ENCODE measurements at places on chromosomes 5 and 9. TPM values are rescaled to one million over a fixed set of nuclear protein-coding genes. Genes with fewer than 3 reads are reported as not detected.

- H3K4me3 ChIP-seq, result no peak overlapping the region
- no peaks in the 10 kb centered on the region for H3K4me1 ChIP-seq
- no peak overlapping the region for H3K27ac ChIP-seq
- H3K36me3 ChIP-seq, result no peaks in the 10 kb centered on the region
Observed at GRCh38 chr5:82058710-82059109, 86.9 kb downstream of the ATG10 start.

- H3K36me3 ChIP-seq, result no peaks in the 10 kb centered on the region
- H3K4me1 ChIP-seq, result no peaks in the 10 kb centered on the region
- no peak overlapping the region for H3K4me3 ChIP-seq
- no peak for DNase-seq
Observed at GRCh38 chr9:127652733-127653132, 40.7 kb downstream of the STXBP1 start.

- no peak overlapping the region for H3K4me3 ChIP-seq
- no peaks in the 10 kb centered on the region for H3K36me3 ChIP-seq
- no peaks in the 10 kb centered on the region for H3K27me3 ChIP-seq
- H3K27ac ChIP-seq, result no peak overlapping the region
- peaks cover 12% of the 10 kb centered on the region for H3K4me1 ChIP-seq
- no peak for DNase-seq
Observed at GRCh38 chr5:132674671-132675506, 1.1 kb downstream of the IL4 start.

Gene HK3
- 56.1 TPM for total RNA-seq

- no peak overlapping the region for H3K27ac ChIP-seq
- DNase-seq, result no peak
- no peaks in the 10 kb centered on the region for H3K27me3 ChIP-seq
- no peaks in the 10 kb centered on the region for H3K36me3 ChIP-seq
Observed at GRCh38 chr9:118635416-118635815, 733.8 kb downstream of the BRINP1 start.

Gene IL3
- not detected for total RNA-seq

Gene SLC46A2
- total RNA-seq, result 0.64 TPM

DNA sequence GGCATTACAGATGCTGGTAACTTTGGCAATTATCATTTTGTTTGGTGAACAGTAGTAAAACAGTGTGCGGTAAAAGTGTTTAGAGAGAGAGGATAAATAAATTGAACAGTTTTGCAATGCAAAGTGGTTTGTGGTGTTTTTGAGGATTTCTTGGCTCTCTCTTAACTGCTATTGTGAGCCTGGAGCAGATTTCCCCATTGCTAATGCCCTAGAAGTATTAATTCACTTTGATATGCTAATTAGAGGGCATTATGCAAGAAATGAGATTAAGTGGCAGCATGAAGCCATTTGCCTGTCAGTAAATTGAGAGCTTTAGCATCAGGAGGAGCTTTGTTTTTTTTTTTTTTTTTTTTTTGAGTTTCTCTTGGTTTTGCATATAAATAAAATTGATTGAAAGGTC is 8.2 kb downstream of the PBX3 start:
- DNase-seq, result no peak
- no peak overlapping the region for H3K27ac ChIP-seq
- H3K36me3 ChIP-seq, result peaks cover 7% of the 10 kb centered on the region
- H3K4me3 ChIP-seq, result no peak overlapping the region
- peaks cover 10% of the 10 kb centered on the region for H3K4me1 ChIP-seq

- no peak overlapping the region for H3K4me3 ChIP-seq
- DNase-seq, result no peak
- H3K36me3 ChIP-seq, result peaks cover 51% of the 10 kb centered on the region
- no peaks in the 10 kb centered on the region for H3K27me3 ChIP-seq
- H3K27ac ChIP-seq, result no peak overlapping the region
Observed at GRCh38 chr9:33109850-33110595, 33.5 kb upstream of the SMU1 start.

- no peak overlapping the region for H3K27ac ChIP-seq
- DNase-seq, result no peak
- H3K36me3 ChIP-seq, result no peaks in the 10 kb centered on the region
- no peak overlapping the region for H3K4me3 ChIP-seq
- no peaks in the 10 kb centered on the region for H3K27me3 ChIP-seq
- H3K4me1 ChIP-seq, result no peaks in the 10 kb centered on the region
Observed at GRCh38 chr5:141001844-141002604, 35.7 kb downstream of the PCDHAC2 start.

GRCh38 chr9:38359297-38359653 is 33.2 kb upstream of the ALDH1B1 start:
- H3K4me3 ChIP-seq, result no peak overlapping the region
- no peaks in the 10 kb centered on the region for H3K27me3 ChIP-seq
- DNase-seq, result no peak
- H3K27ac ChIP-seq, result no peak overlapping the region
- H3K36me3 ChIP-seq, result no peaks in the 10 kb centered on the region

DNA sequence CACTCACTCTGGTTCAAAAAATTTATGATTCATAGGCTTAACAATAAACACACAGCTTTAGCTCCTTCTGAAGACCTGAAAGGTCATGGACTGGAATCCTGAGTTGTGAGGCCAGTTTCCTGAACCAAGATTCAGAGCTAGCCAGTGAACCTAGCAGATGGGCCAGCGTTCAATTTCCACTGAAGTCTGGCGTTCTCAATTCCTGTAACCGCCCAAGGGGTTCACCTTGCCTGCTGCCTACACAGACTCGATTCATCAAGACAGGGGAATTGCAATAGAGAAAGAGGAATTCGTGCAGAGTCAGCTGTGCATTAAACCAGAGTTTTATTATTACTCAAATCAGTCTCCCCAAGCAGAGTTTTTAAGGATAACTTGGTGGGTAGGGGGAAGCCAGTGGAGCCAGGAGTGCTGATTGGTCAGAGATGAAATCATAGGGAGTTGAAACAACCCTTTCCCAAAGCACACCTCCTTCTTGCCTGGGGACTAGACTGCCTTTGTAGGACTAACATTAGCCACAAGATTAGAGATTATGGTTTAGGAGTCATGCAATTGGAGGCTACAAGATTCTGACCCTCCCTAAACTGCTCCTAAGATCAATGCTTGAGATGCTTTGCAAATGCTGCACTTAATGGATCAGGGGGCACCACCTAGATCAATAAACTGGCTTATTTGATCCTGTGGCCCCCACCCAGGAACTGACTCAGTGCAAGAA is 117.5 kb upstream of the SHB start:
- no peak overlapping the region for H3K4me3 ChIP-seq
- no peaks in the 10 kb centered on the region for H3K27me3 ChIP-seq
- H3K27ac ChIP-seq, result no peak overlapping the region
- no peaks in the 10 kb centered on the region for H3K36me3 ChIP-seq
- no peak for DNase-seq
- H3K4me1 ChIP-seq, result no peaks in the 10 kb centered on the region

DNA sequence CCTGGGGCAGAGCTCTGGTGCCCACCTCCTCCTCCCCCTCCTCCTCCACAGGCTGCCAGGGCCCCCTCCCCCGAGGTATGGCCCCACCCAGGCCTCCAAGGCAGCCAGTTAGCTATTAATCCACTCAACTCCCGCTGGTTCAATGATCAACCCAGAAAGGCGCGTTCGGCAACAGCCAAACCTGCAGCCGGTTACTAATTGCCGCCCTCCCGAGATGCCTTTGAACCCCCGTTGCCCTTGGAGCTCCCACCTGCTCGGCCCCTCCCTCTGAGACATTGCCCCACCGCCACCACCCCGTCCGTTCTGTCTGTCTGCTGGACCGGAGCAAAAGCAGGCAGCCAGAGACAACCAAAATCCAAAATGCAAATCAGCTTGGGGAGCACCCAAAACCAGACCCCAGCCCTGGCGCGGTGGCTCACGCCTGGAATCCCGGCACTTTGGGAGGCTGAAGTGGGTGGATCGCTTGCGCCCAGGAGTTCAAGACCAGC is 25.8 kb downstream of the NOTCH1 start:
- peaks cover 18% of the 10 kb centered on the region for H3K4me1 ChIP-seq
- peaks cover 74% of the 10 kb centered on the region for H3K36me3 ChIP-seq
- no peak for DNase-seq
- H3K27me3 ChIP-seq, result no peaks in the 10 kb centered on the region
- H3K27ac ChIP-seq, result no peak overlapping the region

GRCh38 chr9:97938081-97938644 is at the start of gene HEMGN:
HEMGN (minus strand) TSS chr9:97938172; CDS start chr9:97938136, 36 bp downstream.
- H3K4me3 ChIP-seq, result no peak within 1 kb of the TSS
- peak within 1 kb of the TSS; percentile 62 for H3K27ac ChIP-seq
- H3K27me3 ChIP-seq, result no peaks in the 10 kb centered on the region

GRCh38 chr5:156043351-156043750 is 283.6 kb upstream of the SGCD start:
- DNase-seq, result no peak
- H3K4me3 ChIP-seq, result no peak overlapping the region
- H3K27me3 ChIP-seq, result no peaks in the 10 kb centered on the region
- no peaks in the 10 kb centered on the region for H3K4me1 ChIP-seq
- no peaks in the 10 kb centered on the region for H3K36me3 ChIP-seq
- no peak overlapping the region for H3K27ac ChIP-seq

Gene TMEM174
- not detected for total RNA-seq

DNA sequence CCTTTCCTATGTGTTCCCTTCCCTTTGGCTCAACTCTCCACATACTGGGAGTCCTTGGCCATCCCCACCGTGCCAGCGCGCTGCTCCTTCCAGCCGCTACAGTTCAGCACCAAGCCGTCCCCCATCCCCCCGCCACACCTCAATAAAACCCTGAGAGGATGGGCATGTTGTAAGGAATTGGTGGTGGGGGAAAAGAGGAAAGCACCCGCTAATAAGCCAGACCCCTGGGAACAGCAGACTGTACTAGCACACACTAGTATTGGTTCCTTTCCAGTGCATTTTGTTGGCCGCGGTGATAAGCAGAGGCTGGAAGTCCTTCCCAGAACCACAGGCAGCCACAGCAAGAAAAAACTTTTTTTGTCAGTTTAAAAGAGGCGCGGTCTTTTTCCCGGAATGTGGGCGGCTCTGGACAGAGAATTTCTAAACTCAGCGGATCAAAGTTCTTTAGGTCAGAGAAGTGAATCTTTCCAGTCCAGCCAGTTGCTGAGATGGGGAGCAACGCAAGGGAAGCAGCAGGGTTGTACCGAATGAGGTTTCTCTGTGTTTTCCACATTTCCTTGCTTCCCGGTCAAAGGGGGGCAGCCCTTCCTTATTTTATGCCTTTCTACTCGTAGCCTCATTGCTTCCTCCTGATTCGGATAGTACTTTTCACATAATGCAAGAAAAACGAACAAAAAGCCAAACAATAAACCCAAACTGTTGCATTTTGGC is 2.1 kb downstream of the CHSY3 start:
- peaks cover 16% of the 10 kb centered on the region for H3K4me1 ChIP-seq
- no peak overlapping the region for H3K4me3 ChIP-seq
- peaks cover 31% of the 10 kb centered on the region for H3K27me3 ChIP-seq

DNA sequence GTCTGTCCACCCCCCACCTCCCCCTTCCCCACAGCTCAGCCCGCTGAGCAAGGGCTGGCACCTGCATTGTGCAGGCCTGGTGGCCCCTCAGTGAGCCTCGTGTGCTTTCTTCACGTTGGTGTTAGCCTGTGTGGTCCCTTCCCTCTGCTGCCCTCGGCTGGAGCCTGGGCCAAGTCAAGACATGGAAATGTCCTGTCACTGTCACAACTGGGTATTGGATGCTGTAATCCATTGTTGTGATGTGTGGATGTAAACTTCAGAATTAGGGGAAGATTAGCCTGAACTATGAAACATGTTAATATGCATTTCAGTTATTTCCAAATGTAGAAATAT is 103.9 kb downstream of the TRIO start:
- H3K4me3 ChIP-seq, result no peak overlapping the region
- no peak overlapping the region for H3K27ac ChIP-seq
- no peaks in the 10 kb centered on the region for H3K27me3 ChIP-seq

- no peak overlapping the region for H3K4me3 ChIP-seq
- H3K36me3 ChIP-seq, result no peaks in the 10 kb centered on the region
- no peak overlapping the region for H3K27ac ChIP-seq
- DNase-seq, result no peak
- no peaks in the 10 kb centered on the region for H3K27me3 ChIP-seq
- no peaks in the 10 kb centered on the region for H3K4me1 ChIP-seq
Observed at GRCh38 chr9:114850871-114851270, 45.0 kb upstream of the TNFSF15 start.

DNA sequence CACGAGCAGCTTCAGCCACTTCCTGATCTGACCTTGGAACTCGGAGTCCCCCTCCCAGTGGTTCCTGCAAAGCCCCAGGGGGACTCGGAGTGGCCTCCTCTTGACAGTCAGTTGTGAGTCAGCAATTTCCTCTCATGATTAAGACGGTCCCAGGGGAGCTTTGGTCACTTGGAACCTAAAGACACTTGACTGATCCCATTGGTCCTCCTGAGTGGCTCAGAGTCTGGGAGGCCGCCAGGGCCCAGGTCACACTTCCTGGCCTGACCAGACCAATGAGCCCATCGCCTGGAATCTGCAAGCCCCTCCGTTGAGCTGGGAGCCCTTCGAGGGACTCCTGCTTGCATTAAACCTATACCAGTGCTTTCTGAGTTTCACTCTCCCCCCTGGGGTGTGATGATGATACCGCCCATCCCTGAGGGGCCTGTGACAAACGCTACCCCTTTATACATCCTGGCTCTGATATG is 29.1 kb downstream of the TSPAN17 start:
- no peak overlapping the region for H3K4me3 ChIP-seq
- H3K36me3 ChIP-seq, result no peaks in the 10 kb centered on the region
- peaks cover 16% of the 10 kb centered on the region for H3K4me1 ChIP-seq
- no peak for DNase-seq
- H3K27me3 ChIP-seq, result peaks cover 29% of the 10 kb centered on the region
- no peak overlapping the region for H3K27ac ChIP-seq

- no peak overlapping the region for H3K27ac ChIP-seq
- H3K4me1 ChIP-seq, result no peaks in the 10 kb centered on the region
- H3K27me3 ChIP-seq, result no peaks in the 10 kb centered on the region
- H3K36me3 ChIP-seq, result no peaks in the 10 kb centered on the region
- no peak overlapping the region for H3K4me3 ChIP-seq
- DNase-seq, result no peak
Observed at GRCh38 chr5:158874343-158874742, 225.4 kb downstream of the EBF1 start.

DNA sequence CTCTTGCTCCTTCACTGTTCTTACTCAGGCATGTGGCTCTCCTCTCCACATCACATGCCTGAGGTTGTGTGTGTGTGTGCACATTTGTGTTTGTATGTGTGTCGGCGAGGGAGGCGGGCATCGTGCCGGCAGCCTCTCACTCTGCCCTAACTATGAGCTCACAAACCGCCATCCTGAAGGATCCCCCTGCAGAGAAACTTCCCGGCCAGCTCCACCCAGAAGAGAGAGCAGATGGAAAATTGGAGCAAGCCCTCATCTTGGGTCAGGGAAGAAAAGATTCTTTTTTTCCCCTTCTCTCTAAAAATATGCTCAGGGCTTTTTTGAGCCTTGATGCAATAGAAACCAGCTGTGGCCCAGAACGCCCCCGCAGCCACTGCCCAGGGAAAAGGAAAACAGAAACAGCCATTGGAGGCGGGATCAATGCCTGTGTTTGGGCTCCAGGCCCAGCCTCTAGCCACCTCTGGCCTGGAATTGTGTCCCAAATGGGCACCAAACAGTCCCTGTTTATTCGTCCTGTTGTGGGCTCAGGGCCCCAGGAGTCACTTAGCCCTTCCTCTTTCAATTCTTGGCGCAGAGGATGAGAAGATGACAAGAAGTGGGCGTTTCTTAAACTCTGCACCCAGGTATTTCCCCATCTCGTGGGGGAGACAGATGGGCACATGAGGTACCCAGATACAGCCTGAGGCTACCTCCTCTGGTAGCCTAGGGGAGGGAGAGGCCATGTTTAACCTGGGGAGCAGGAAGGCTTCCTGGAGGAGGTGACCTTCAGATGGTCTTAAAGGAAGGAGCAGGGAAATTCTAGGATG is 151.5 kb downstream of the RGS3 start:
- peaks cover 6% of the 10 kb centered on the region for H3K4me1 ChIP-seq
- H3K4me3 ChIP-seq, result no peak overlapping the region
- no peak overlapping the region for H3K27ac ChIP-seq
- no peaks in the 10 kb centered on the region for H3K27me3 ChIP-seq
- no peaks in the 10 kb centered on the region for H3K36me3 ChIP-seq
- DNase-seq, result no peak

All from natural killer cell (primary cell).